ENCODE measurements at places on chromosomes 4 and X.

DNA sequence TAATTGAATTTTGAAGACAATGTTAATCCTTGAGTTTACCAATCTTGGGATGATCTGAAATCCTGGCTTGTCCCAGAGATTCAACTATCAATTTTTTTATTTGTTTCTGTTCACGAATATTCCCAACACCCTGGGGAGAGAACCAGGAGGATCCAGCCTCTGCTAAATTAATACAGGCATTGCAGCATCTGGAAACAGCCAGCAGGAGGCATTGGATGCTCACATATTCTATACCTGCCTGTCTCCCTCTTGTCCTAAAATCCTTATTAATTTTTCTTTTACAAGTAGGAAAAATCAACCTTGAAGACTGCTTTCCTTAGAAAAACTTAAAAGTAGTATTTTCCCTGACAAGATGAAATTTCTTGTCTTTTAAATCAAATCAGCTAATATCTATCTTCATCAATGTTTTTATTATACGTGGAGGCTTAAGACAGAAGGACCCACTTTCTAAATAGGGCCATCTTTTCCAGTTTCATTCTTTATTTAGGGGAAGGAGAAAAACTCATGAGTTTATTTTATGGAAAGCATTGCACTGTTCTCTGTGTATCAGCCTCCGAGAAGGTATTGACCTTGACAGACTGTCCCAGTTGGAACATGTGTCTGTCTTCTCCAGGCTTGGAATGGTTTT is 102.4 kb downstream of the CLNK start:
- DNase-seq: no peak

DNA sequence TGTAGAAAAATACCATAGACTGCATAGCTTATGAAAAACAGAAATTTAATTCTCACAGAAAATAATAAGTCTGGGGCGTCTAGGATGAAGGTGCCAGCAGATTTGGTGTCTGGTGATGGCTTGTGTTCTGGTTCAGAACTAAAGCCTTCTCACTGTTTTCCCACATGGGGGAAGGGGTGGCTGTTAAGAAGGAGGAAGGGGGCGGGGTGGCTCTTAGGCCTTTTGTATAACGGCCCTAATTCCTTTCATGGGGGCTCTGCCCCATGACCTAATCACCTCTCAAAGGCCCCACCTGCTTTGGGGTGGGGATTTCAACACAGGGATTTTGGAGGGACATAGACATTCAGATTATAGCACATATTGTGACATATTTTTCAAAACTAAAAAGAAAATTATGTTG is 173.2 kb upstream of the TECRL start:
- no peak for DNase-seq

GRCh38 chr4:5881340-5881739 is 11.5 kb downstream of the CRMP1 start:
- no peak for DNase-seq

DNA sequence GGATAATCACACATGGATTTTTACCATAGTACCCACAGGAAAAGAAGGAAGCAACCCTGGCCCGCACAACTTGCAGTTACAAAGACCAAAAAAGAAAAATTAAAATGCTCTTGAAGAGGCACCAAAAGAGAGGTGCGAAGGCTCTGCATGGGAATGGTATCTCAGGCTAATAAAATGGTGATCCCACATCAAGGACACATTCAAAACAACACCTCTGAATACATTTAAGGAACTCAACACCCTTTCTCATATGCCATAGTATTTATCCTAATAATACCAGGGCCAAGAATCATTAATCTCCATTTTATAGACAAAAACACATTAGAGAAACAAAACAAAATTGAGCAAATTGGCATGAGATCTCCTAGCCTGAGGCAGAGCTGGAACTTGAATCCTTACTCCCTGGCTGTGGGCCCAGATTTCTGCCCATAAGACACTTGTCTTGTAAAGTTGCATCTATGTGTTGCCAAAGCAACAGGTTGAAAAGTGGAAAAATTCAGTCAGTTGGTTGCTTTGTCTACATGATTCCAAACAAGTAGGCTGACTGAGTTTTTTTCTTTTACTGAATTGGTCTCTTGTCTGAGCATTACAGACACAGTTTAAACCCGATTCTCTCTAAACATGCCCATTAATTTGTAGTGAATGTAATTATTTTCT is 33.5 kb downstream of the GUCY2F start:
- no peak for DNase-seq

GRCh38 chr4:111602848-111603247 is 542.4 kb upstream of the FAM241A start:
- no peak for DNase-seq

GRCh38 chr4:3821580-3822229 is 55.5 kb downstream of the ADRA2C start:
- no peak for DNase-seq

DNA sequence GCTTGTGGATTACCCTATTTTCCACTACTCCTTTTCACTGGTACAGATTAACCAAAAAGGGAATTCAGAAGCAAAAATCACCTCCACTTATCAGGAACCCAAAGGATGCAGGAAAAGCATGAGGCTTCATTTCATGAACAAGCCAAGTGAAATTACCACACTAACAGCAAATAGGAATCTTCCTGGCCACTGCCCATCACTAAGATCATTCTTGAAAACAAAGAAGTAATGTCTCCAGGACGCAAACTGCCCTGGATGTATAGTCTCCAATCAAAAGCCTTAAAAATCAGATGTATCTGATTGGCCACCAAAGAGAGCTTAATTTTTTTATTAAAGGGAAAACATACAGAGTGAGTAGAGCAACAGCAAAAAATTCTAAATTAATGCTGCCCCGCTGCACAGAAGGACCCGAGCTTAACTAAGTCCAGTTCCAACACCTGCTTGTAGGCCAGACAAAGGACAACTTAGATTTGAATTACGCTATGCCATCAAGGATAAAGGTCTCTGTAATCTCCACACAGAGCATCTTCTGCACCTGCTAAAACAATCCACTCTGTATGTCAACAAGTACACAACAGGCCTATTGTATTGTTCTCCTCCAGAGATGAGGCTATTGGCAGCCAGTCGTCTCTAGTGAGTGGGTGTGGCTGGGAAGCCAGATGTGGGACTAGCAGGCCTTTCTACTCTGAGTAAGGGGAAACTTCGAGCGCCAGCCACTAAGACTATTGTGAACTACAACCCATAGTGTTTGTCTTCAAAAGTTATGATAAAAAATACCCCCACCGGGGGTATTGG is 12.4 kb downstream of the ZDHHC9 start:
- no peak for DNase-seq

DNA sequence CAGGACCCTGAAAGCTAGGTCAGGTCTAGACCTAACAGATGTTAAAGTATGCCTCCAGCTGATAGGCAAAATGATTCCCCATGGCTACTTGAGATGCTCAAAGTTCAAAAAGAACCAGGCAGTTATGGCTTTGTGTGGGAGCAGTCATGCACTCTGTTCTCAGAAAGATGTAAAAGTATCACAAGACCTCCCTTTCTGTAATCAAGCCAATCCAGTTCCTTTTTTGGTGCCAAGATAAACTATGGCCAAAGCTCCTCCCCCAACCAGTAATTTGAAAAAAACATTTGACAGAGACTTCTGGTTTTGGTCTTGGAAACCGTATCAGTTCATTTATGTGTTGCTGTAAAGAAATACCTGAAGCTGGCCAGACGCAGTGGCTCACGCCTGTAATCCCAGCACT is 340.9 kb downstream of the CHIC1 start:
- DNase-seq: no peak

DNA sequence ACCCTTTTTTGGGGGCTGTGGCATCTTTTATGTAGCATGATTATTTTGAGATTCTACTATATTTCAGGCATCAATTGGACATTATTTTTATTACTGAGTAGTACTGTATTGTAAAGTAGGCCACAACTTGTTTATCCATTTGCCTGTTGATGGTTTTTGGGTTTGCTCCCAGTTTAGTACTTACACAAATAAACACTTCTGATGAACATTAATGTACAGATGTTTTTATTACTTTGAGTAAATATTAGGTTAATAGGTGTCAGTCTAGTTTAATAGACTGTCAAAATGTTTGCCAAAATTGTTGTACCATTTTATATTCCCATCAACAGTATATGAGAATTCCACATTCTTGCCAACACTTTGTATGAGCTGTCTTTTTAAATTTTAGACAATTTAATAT is 214.9 kb upstream of the MAD2L1 start:
- DNase-seq: no peak

GRCh38 chr4:8346838-8347605 is 77.5 kb downstream of the HTRA3 start:
- no peak for DNase-seq

- DNase-seq: no peak
Measured at GRCh38 chrX:14672611-14673172, 143.4 kb downstream of the GLRA2 start.

DNA sequence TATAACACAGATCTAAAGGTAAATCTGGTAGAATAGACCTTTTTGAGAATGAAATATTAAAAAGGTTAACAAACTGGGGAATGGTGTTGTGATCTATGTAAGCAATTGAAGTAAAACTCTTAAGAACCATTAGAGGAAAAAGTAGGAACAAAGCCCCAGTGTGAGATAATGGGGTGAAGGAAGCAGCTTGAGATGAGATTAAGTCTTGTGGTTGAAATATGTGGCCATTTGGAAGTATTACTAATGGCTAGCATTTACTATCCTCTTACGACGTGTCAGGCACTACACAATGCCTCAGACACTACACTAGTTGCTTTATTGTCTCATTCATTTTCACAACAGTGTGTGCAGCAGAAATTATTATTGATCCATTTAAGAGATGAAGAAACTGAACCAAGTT is 25.9 kb upstream of the NDNF start:
- no peak for DNase-seq

DNA sequence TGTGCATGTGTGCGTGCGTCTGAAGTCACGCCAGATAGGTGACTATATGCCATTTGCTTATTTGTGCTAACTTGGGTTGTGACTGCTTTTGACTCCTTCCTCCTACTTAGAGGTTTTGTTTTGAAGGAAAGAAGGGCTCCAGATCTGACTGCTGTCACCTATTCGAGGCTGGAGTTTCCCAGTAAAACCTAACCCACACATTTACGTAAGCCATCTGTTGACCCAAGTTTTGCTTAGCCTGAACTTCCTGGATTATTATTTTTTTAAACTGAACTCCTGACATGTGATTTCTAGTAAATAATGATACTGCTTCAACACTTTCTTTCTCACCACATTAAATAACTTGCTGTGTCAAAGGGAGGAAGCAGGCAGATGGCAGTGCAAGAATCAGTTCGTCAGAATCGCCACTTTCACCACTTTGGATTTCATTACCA is 41.5 kb downstream of the DTHD1 start:
- peak; percentile 81 for DNase-seq

DNA sequence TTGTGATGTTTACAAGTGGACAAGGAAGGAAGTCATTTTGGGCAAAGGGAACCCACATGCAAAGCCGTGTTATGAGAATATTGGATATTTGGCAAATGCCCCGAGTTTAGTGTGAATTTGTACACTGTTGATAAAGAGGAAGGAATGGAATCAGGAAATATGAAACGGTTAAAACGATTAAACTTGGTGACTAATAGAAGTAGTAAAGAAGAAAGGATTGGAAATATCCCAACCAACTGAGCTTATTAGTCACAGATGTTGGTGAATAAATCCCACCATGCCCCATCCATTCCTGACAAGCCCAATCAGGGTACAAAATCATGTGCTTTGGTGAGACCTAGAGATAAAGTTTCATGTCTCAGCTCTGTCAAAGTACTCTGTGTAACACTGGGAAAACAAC is 22.0 kb downstream of the ARHGAP24 start:
- no peak for DNase-seq

GRCh38 chr4:6128221-6128850 is 72.0 kb downstream of the JAKMIP1 start:
- DNase-seq: no peak

DNA sequence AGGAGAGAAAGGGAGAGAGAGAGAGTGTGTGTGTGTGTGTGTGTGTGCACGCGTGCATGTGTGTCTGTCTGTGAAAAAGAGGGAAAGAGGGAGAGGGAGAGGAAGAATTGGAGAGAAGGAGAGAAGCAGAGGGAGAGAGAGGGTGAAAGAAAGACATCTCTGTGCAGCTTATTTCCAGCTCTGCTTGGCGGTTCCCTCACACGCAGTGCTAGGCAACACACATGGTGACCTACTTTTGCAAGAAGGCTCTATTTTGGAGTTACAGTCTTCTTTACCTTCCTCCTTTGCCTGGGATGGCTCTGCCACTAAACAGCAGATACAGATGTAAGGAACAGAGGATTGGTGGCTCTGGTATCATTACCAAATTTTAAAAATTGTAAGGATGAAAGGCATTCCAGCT is 40.1 kb downstream of the SLC16A2 start:
- no peak for DNase-seq

GRCh38 chr4:169407217-169407845 is 136.6 kb upstream of the SH3RF1 start:
- no peak for DNase-seq

DNA sequence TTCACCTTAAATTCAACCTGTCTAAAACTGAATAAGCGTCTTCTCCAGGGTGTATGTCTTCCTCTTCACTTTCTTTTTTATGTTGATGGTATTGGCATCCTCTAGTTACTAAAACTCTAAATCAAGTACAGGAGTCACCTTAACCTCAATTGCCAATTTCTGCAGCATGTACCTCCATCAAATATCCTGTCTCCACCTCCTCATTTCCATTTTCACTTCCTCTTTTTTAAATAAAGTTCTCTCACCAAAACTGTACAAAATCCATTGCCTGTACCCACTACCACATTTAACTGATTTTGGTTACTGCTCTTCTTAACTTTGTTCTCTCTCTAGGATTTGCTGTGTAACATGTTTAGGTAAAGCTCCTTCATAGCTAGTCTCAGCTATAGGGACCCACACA is 9.2 kb upstream of the NPFFR2 start:
- DNase-seq: no peak

- no peak for DNase-seq
Measured at GRCh38 chr4:39062770-39063097, 702 bp downstream of the KLHL5 start.

DNA sequence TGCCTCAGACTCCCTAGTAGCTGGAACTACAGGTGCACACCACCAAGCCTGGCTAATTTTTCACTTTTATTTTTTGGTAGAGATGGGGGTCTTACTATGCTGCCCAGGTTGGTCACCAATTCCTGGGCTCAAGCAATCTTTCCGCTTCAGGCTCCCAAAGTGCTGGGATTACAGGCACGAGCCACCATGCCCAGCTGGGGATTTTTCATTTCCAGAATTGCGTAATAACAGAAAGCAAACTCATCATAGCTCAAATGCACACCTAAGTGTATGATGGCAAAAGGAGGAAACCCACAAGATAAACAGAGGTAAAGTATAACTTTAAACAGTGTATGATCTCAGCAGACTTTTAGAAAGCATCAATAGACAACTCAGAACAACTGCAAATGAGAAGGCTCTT is 56.2 kb downstream of the TEX11 start:
- DNase-seq: no peak

GRCh38 chrX:10576777-10577447 is 43.5 kb downstream of the MID1 start:
- no peak for DNase-seq
